ENCODE measurements at places on chromosomes 1 and 21. TPM values are rescaled to one million over a fixed set of nuclear protein-coding genes. Genes with fewer than 3 reads are reported as not detected.

DNA sequence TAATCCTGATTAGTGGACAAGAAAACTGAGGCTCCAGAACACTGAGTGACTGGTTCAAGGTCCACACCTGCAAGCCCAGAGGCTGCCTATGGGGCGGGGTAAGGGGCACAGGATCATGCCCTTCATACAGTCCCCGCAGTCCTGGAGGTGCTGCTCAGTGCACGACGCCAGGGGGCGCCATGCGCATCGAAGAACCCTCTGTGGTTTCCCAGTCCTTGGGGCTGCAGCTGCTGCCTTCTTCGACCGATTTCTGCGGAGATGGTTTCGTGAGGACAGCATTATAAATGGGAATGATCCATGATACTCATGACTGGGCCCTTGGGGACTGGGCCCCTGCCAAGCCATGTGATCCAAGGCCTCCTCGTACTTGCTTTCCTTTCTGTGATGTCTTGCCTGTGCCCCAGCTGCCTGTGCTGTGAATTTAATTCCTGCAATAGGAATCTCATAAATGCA, 37.1 kb upstream of the ARHGEF10L start:
- DNase-seq, result peak; percentile 83
- H3K36me3 ChIP-seq, result no peaks in the 10 kb centered on the region
- no peaks in the 10 kb centered on the region for H3K27me3 ChIP-seq
- H3K4me3 ChIP-seq, result no peak overlapping the region
- H3K27ac ChIP-seq, result no peak overlapping the region

GRCh38 chr1:19067912-19068638, 111.6 kb upstream of the IFFO2 start:
- H3K4me3 ChIP-seq, result no peak overlapping the region
- H3K4me1 ChIP-seq, result peaks cover 28% of the 10 kb centered on the region
- no peaks in the 10 kb centered on the region for H3K36me3 ChIP-seq
- H3K27ac ChIP-seq, result no peak overlapping the region
- DNase-seq, result no peak

TCP10L gene
- total RNA-seq, result 2.1 TPM

DNA sequence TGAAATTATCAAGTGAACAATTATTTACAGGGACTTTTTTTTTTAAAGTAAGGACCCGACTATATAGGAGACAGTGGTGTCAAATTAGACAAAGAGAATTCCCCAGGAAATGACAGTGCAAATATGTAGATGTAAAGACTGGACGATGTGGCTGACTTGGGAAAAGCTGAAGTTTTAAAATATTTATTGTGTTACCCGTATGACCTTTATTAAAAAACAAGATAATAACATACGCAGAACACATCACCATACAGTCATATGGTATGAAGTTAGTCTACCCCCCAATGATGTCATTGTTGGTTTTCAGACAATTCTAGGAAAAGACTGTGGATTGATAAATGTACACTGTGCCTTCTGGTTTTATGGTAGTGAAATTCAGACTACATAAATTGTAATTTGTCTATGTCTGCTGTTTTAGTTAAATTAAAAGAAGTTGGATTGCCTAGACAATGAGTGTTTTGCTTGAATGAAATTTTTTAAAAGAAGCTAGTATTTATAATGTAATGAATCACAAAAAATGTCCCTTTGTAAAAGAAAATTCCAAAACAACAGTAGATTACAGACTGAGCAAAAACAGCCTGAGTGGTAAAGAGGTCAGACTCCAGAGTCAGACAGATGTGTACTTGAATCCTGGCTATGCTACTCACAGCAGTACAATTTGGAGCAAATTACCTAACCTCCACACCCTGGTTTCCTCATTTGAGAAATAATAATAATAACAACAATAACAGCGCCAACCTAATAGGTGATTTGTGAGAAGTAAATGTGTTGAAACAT, 15.5 kb upstream of the PDC start:
- no peaks in the 10 kb centered on the region for H3K4me1 ChIP-seq
- H3K27ac ChIP-seq, result no peak overlapping the region
- H3K36me3 ChIP-seq, result no peaks in the 10 kb centered on the region
- no peak overlapping the region for H3K4me3 ChIP-seq
- DNase-seq, result no peak

DNA sequence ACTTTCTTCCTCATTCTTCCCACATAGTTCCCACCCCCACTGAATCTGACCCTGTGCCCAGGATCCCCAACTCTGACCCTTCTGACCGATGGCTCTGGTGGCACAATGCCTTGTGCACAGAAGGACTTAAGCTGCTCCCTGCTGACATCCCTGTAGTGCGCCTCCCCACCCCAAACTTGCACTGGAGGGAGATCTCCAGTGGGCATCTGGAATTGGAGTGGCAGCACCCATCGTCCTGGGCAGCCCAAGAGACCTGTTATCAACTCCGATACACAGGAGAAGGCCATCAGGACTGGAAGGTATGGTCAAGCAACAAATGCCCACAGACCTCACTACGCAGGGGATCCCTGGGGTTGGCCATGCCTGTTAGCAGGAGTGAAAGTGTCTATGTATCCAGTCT, 9.0 kb downstream of the MPL start:
- no peaks in the 10 kb centered on the region for H3K27me3 ChIP-seq
- no peak for DNase-seq
- no peak overlapping the region for H3K4me3 ChIP-seq
- no peaks in the 10 kb centered on the region for H3K36me3 ChIP-seq
- H3K4me1 ChIP-seq, result peaks cover 47% of the 10 kb centered on the region

FLG2 gene
- not detected for total RNA-seq

KRTAP7-1 gene
- total RNA-seq, result not detected

DNA sequence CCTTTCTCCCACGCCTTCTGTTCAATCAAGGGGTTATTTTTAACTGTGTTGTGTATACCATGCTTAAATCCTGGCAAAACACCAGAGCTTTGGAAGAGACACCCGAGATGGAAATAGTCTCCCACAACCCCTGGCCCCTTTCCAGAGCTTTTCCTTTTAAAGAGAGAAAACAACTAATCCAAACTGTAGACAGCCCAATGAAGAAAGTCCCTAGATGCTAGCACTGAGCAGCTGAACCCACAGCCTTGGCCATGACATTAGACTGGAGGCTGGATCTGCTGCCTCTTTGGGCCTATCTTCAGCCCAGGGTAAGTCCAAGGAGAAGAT, 64.9 kb upstream of the ARTN start:
- DNase-seq, result no peak
- no peak overlapping the region for H3K27ac ChIP-seq
- H3K27me3 ChIP-seq, result no peaks in the 10 kb centered on the region
- H3K36me3 ChIP-seq, result no peaks in the 10 kb centered on the region
- no peak overlapping the region for H3K4me3 ChIP-seq

GRCh38 chr1:6098303-6099215, 52.9 kb downstream of the KCNAB2 start:
- H3K27ac ChIP-seq, result no peak overlapping the region
- H3K4me1 ChIP-seq, result no peaks in the 10 kb centered on the region
- H3K4me3 ChIP-seq, result no peak overlapping the region
- H3K36me3 ChIP-seq, result no peaks in the 10 kb centered on the region
- no peaks in the 10 kb centered on the region for H3K27me3 ChIP-seq
- DNase-seq, result no peak

C1orf87 gene
- total RNA-seq, result not detected

- no peak overlapping the region for H3K27ac ChIP-seq
- no peaks in the 10 kb centered on the region for H3K4me1 ChIP-seq
- DNase-seq, result no peak
- H3K36me3 ChIP-seq, result no peaks in the 10 kb centered on the region
- H3K4me3 ChIP-seq, result no peak overlapping the region
Observed at GRCh38 chr1:191034132-191034531, 556.5 kb upstream of the BRINP3 start.

DNA sequence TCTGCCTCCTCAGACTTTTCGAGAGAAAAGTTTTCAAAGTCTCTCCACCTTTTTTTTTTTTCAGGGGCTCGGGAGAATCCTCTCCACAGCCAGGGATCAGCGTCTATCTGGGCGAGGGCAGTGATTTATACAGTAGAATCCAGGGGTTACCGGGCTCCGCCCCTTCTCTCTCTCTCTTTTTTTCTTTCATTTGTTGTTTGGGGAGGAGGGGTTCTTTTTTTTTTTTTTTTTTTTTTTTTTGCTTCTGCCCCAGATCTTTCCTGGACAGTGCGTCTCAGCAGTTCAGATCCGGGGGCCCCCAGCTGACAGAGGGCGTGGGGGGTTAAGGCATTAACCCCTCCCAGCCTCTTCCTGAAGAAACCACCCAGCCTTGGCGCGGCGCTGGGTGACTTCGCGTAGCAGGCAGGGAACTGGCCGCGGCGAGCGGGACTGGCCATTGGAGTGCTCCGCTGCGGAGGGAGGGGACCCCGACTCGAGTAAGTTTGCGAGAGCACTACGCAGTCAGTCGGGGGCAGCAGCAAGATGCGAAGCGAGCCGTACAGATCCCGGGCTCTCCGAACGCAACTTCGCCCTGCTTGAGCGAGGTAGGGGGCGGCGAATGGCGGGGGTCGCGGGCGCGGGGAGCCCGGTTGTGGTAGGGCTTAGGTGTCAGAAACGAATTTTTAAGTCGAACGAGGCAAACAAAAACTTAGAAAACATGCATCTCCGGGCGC, at the start of gene S1PR1:
Gene S1PR1, plus strand, starts transcription at position 504 of the 713 bp plus-strand sequence. CDS start 1,966 bp downstream, outside the sequence.
- no peaks in the 10 kb centered on the region for H3K36me3 ChIP-seq
- H3K4me3 ChIP-seq, result peak within 1 kb of the TSS; percentile 79
- peak; percentile 37 for DNase-seq
- no peak within 1 kb of the TSS for H3K27ac ChIP-seq
- H3K4me1 ChIP-seq, result peaks cover 9% of the 10 kb centered on the region

GRCh38 chr21:14875704-14876523, 188.9 kb downstream of the NRIP1 start:
- DNase-seq, result no peak
- H3K4me3 ChIP-seq, result no peak overlapping the region
- H3K4me1 ChIP-seq, result peaks cover 84% of the 10 kb centered on the region

HTR6 gene
- total RNA-seq, result not detected

DNA sequence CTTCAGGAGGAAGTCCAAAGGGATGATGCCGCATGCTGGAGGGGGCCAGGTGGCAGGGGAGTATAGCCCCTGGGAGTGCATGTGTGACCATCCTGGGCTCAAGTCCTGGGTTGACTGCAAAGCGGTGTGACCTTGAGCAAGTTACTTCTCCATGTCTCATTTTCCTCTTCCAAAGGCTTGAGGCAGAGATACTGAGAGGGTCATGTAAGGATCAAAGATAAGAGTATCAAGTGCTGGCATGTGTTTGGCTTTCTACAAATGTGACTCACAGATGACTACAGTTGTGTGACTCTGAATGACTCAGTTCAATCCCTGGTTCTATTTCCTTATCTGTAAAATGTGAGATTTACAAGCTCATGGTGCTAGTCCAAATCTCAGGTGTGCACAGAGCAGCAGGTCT, 26.1 kb downstream of the PROK1 start:
- DNase-seq, result peak; percentile 90
- peak overlapping the region; percentile 19 for H3K4me3 ChIP-seq
- H3K27ac ChIP-seq, result peak overlapping the region; percentile 90
- peaks cover 32% of the 10 kb centered on the region for H3K4me1 ChIP-seq
- no peaks in the 10 kb centered on the region for H3K27me3 ChIP-seq
- H3K36me3 ChIP-seq, result no peaks in the 10 kb centered on the region

DNA sequence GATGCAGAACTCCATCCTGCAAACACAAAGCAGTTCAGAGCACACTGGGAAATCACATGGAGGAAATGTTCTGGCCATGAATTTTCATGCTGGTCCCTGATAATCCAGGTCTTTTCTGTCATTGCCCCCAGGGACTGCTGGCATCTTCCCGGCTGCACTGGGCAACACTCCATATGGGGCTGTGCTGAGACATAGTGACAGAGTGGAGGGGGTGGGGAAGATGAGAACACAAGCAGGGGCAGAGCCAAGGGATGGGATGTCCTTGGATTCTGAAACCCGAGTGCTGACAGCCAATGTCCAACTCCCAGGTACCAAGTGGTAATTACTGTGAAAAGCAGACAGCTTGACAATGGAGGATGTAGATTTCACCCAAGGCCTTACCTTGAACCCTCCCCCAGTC, 185.7 kb downstream of the HIVEP3 start:
- no peaks in the 10 kb centered on the region for H3K27me3 ChIP-seq
- no peaks in the 10 kb centered on the region for H3K36me3 ChIP-seq
- no peak overlapping the region for H3K27ac ChIP-seq
- H3K4me1 ChIP-seq, result no peaks in the 10 kb centered on the region
- no peak overlapping the region for H3K4me3 ChIP-seq
- DNase-seq, result no peak

DNA sequence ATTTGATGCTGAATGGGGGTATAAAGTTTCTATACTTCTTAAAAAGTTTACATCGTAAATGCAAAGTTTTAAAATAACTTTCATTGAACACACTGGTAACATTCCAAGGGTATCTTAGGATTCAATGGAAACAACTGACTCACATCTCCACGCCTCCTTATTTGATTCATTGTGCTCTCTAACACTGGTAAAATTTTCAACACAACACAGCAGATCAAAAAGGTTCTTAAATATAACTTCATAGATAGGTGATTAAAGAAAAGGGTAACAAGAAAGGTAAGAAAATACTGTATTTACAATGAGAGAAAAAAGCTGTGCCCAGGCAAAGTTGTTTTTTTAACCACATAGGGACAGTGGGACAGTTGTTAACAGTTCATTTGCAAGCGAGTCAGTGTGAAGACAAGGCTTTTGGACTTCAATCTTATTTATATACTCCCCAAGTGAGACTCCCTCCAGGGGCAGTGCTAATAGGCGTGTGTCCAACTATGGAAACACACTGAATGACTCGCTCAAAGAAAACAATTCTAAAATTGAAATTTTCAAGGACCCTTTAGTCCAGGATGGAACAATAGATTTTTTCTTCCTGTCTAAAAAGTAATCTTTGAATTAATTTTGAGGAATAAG, 140.5 kb downstream of the TIAM1 start:
- H3K4me1 ChIP-seq, result peaks cover 11% of the 10 kb centered on the region
- H3K4me3 ChIP-seq, result no peak overlapping the region
- DNase-seq, result peak; percentile 54
- no peaks in the 10 kb centered on the region for H3K36me3 ChIP-seq
- H3K27me3 ChIP-seq, result no peaks in the 10 kb centered on the region
- peak overlapping the region; percentile 60 for H3K27ac ChIP-seq

C1orf185 gene
- not detected for total RNA-seq
